Activated CD4-positive, alpha-beta T cell treated with anti-CD3 and anti-CD28 coated beads, Interleukin-2, amount 50 U/mL, for 4 hours (primary cell): ENCODE measurements at places on chromosomes 4 and X.

- DNase-seq: no peak
Observed at GRCh38 chrX:5180135-5180741, 1048.4 kb downstream of the NLGN4X start.

DNA sequence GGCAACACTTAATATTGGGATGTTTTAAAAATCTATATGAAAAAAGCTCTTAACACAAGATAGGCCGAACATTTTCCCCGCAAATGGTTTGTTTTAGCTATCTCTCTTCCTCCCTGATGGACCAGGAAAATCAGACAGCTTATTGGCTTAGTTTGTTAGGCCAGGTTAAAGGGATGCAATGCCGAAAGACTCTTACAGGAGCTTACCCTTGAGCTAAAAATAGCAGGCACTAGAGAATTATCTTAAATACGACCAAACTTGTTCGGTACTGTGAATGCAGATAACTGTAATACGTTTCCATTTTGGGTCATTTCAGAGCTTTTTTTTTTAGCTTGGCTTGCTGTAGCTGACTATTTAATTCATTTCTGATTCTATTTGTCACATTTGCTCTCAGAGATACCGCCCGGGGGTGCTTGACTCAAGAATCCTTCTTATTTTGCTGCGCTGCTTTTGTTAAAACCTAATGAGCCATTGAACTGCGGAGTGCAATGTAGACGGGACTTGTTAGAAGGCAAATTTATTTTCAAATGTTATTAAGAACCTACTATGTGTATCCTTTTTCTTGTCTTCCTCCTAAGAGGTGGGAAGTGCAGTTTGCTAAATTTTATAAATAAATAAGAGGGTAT is 23.3 kb downstream of the PPARGC1A start:
- DNase-seq: no peak

GRCh38 chr4:151788021-151788420 is 27.2 kb upstream of the GATB start:
- no peak for DNase-seq

DNA sequence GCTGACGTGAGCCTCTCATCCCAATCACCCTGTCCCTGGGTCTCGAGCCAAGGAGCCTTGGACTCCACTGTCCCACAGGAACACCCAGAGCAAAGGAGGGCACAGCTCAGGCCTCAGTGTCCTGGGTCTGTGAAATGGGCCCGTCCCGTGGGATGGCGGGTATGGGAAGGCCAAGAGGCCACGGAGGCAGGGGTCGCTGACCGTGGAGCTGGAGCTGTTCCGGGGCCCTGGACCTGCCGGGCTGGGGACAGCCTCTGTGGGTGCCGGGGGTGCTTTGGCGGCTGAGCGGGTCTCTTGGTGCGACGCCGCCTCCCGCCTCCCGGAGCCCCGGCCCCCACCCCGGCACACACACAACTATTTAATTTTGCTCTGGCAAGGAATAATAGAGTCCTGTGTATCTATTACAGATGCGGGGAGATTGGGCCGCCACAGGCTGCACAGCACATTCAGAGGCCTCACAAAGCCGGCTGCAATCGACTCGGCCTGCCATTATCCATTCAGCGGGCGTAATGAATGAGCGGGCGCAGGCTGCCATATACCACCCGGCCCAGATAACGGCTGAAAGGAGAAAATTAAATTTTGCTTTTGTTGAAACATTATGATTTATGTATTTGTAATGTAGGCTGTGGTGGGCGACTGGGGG is 83.9 kb upstream of the NKX1-1 start:
- no peak for DNase-seq

- DNase-seq: no peak
Observed at GRCh38 chrX:51408462-51408861, 75.8 kb downstream of the NUDT10 start.
